ENCODE measurements at places on chromosomes 4 and X.

- DNase-seq: peak; percentile 12
Measured at GRCh38 chr4:174521800-174522182, 497 bp downstream of the HPGD start.

GRCh38 chrX:20224814-20225487, 41.8 kb downstream of the RPS6KA3 start:
- no peak for DNase-seq

DNA sequence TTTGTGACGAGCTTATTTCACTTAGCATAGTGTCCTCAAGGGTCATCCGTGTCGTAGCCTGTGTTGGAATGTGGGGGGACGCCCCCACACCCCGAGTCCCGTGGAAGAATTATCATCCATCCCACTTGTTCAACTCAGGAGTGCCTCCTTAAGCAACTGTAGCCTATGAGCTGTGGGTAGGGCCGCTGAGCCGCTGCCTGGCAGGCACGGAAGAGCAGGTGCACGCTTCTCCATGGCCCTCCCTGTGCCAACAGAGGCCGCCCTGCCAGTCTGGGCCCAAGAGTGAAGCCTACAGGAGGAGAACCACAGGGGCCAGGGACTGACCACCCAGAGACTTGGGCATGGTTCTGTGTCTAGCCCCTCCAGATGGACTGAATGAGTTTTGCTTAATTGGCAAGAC, 2.3 kb upstream of the RGS12 start:
- no peak for DNase-seq

GRCh38 chr4:5052726-5053425, 1.6 kb downstream of the STK32B start:
- no peak for DNase-seq

- DNase-seq: no peak
Measured at GRCh38 chr4:1466034-1466862, 60.0 kb upstream of the NKX1-1 start.

DNA sequence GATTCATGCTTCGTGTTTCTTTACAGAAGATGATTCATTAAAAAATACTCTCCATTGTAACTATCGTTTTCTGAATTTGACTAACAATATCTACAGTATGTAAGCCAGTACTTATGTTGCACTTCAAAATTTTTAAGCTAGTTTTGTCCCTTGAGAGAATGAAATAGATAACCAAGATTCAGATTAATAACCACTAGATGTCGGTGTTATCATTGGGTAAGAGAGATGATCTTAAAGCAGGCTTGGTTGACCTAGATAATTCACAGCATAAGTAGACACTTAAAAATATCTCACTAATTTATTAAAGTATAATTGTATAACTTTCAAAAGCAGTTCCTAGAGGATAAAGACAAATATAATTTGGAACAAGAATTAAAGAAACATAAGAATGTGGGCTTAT, 430.9 kb downstream of the C4orf33 start:
- no peak for DNase-seq

DNA sequence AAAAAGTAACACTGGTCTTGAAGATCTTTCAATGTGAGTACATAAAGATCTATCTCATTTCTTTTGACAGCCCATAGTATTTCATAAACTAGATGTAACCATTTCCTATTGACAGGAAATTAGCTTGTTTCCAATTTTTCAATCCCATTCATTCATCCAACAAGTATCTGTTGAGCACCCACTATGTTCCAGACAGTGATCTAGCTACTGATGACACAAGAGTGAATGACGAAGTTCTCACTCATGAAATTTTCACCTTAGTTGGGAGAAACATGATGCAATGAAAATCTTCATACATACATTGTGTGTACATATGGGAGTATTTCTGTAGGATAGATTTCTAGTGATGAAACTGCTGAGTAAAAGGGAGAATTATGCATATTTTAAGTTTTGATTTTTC, 1.7 kb downstream of the CD38 start:
- DNase-seq: no peak

DNA sequence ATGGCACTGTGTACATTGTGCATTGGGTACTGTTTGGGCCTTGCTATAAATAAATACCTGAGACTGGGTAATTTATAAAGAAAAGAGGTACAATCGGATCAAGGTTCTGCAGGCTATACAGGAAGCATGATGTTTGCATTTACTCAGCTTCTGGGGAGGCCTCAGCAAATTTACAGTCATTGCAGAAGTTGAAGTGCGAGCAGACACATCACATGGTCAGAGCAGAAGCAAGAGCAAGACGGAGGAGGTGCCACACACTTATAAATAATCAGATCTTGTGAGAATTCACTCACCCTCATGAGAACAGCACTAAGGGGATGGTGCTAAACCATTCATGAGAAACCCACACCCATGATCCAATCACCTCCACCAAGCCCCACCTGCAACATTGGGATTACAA, 505.0 kb downstream of the ARAP2 start:
- DNase-seq: no peak

GRCh38 chrX:16440446-16440845, 209.5 kb upstream of the S100G start:
- no peak for DNase-seq

DNA sequence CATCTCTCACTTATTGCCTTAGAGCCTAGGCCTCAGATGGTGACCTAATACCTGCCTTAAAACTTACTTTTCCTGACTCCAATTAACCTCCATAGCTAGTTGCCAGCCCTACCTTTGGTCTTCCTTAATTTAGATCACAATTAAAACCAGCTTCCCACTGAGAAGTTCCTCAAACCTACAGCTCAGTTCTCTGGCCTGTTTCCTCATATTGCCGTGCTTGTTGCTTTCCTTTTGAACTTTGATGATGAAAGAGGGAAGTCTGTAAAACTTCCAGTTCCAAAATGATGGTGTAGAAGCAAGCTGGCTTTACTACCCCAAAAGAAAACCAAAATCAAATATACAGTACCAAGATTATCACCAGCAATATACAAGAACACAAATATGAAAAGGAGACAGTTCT, 28.9 kb upstream of the CAMK2D start:
- no peak for DNase-seq

All from ACHN (cell line).